ENCODE measurements at places on chromosomes 5 and 9.
A peak's percentile ranks its signal among the peaks of the same experiment; 100 is the strongest.

DNA sequence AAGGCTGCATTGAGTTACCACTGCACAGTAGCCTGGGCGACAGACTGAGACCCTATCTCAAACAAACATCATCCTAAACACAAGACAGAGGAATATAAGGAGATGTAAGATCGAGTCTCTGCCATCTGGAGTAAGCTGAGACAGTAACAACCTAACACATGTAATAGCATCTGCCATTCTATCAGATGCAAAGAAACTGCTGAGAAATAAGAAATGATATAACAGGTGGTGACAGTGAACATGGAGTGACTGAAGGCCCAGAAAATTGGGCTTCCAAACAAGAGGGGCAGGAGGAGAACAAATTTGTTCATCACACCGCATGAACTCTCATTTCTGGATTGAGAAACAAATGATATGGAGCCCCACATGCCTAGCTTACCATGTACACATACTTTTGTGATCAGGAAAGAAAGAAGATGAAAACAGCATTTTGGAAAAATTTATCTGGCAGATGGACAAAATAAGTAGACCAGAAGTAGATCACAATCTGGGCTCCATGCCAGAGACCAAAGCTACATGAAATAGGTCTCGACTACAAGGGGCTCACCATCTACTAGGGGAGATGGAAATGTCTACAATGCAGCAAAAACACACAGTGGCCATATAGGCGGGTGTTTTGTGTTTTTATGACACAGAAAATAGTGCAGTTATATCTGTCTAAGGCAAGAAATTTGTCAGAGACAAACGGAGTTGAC is 45.5 kb downstream of the ECPAS start:
- DNase-seq: no peak

DNA sequence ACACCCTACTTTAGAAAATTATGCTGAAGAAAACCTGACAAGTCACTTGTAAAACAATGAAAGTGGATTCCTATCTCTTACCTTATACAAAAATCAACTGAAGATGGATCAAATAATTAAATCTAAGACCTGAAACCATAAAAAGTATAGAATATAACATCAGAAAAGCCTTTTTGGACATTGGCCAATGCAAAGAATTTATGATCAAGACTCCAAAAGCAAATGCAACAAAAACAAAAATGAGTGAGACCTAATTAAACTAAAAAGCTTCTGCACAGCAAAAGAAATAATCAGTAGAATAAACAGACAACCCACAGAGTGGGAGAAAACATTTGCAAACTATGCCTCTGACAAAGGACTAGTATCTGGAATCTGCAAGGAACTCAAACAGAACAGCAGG is 303.0 kb upstream of the CDH9 start:
- no peak for DNase-seq

DNA sequence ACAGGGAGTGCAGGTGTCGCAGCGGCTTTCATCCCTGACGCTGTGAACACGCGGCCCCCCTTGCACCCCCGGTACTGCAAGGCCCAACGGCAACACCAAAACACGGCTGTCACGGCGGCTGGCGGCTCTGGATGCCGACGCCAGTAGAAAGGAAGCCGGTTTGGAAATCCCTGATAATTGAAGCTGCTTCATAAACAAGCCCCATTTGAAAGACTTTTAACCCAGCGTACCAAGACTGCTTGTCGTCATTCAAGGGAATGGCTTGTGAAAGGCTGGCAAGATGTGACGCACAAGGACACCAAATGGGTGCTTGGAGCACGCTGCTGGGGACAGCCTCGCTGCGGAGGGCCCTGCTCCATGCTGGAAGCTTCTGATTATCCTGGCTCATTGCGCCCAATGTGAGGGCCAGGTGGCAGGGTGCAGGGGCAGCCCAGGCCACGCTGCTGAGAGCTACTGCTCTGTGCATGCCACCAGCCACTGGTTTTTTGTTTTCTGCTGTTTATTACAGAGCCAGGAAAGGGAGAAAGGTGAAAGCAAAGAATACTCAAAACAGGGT is 63.1 kb downstream of the GTF3C4 start:
- no peak for DNase-seq

DNA sequence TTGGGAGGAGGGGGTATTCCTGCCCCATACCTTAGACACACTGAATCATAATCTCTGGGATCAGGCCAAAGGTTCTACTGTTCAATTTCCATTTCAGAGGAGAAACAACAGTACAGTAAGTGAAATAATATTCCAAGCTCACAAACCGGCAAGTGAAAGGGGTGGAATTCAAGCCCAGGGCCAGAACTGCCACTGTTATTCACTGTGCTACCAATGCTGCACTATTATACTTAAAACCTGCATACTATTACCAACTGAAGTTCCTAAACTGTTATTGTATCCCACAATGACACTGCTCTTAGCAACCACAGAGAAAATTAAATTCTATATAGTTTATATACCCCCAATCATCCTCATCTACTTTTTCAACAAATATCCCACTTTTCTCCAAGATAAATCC is 24.6 kb downstream of the SSBP2 start:
- DNase-seq: no peak

DNA sequence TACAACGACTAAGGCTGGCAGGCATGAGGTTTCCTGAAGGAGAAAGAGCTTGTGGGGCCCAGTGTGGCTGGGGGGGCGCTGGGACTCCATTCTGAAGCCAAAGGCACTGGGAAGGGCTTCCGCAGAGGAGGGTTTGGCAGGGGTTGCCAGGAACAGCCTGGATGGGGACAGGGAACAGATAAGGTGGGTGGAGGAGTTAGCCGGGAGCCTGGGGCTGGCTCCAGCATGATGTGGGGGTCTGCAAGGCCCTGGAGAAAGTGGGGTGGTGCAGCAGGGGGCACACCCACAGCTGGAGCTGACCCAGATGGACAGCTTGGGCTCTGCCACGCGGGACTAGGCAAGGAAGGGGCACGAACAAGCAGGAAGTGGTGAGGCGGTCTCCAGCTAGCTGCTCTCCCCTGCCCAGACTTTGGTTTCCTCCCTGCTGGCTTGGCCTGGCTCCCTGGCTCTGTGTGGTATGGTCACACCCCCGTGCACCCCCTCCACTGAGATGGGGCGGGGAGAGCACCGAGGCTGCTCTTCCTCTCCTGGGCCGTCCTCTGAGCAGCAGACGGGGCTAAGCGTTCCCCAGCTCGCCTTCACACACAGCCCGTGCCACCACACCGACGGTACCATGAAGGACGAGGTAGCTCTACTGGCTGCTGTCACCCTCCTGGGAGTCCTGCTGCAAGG is at the start of gene LTC4S:
Gene LTC4S, plus strand, starts transcription at position 519 of the 672 bp plus-strand sequence. Its CDS starts 95 bp downstream, at position 614.
- DNase-seq: peak; percentile 66

DNA sequence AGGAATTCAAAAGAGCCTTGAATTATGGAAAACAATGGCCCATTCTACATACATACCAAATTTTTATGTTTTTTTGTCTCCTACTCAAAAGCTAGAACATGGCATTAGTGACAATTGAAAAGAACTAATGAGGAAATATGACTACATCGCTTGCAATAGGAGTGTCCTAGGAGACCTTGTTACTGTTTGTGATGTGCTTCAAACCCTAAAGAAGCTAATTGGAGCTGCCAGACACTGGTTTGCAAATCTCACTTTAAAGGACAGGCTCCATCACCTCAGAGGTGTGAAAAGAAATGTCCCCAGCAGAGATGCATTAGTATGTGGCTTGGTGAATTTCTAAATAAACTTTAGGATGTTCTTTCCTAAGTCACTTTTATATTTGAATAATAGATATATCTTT is 354.2 kb upstream of the EFNA5 start:
- no peak for DNase-seq
